ENCODE measurements at places on chromosomes 1 and 21. TPM values are rescaled to one million over a fixed set of nuclear protein-coding genes. Genes with fewer than 3 reads are reported as not detected.

Gene SELENON
- 16.5 TPM for total RNA-seq

Gene PODN
- 1.5 TPM for total RNA-seq

Gene CYP2J2
- 0.49 TPM for total RNA-seq

Gene ATP5PO
- 139 TPM for total RNA-seq

Gene TMEM52
- total RNA-seq: 0.98 TPM

Gene BEST4
- total RNA-seq: 0.49 TPM

Gene ANGPTL7
- 0.25 TPM for total RNA-seq

Gene CAMK2N1
- 74.3 TPM for total RNA-seq
